CMK (cell line): ENCODE measurements at places on chromosomes 2 and 18.

GRCh38 chr2:121483021-121483420 is 47.7 kb upstream of the RNU4ATAC start:
- no peak for DNase-seq

GRCh38 chr2:221120643-221121042 is 451.5 kb downstream of the EPHA4 start:
- DNase-seq, result no peak

DNA sequence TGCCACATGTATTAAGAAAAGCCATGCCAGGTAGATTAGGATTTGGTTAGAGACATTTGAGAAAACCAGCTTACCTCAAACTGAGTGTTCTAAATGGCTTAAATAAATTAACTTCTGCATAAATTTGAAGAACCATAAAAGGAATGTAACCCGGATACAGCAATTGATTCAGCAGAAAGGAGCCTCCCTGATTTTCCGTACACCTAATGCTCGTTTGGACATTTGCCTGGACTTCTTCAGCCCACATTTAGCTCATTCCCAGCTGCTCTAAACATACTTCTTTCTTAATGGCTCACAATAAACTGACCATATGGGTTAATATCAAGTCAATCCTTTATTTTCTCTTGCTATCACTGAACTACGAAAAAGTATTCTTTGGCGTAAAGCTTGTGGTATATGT is 392.4 kb downstream of the ZNF516 start:
- no peak for DNase-seq

DNA sequence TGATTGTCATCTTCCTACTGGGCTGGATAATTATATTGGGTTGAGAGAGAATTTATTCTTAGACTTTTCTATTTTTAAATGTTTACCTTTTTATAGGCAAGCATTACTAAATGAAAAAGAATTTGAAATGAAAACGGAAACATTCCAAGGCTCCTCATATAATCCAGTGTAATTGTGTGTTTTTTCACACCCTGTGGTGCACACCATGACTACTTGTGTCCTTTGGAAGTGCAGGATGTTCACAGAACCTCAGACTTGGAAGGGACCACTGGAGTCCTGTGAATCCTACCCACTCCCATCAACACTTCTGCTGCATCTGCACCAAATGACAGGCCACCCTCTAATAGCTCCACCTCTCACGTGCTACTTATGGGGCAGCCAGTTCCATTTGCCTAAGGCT is 48.0 kb downstream of the NAT8 start:
- no peak for DNase-seq

DNA sequence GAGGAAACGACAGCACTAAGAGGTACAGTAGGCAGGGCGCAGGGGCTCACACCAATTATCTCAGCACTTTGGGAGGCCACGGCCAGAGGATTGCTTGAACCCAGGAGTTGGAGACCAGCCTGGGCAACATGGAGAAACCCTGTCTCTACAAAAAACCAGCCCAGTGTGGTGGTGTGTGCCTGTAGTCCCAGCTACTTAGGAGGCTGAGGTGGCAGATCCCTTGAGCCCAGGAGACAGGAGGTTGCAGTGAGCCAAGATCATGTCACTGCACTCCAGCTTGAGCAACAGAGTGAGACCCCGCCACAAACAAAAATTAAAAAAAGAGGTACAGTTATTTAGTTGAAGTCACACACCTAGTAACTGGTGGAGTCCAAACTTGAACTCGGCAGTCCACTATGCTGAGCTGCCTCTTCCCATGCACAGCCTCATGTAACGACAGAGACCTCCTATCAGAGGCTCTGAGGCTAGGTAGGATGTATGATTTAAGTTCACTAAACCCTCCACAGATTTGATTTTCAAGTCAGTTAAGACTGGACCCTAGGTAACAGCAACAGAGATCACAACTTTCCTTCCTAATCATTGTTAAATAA is 8.7 kb downstream of the STK17B start:
- DNase-seq, result no peak

DNA sequence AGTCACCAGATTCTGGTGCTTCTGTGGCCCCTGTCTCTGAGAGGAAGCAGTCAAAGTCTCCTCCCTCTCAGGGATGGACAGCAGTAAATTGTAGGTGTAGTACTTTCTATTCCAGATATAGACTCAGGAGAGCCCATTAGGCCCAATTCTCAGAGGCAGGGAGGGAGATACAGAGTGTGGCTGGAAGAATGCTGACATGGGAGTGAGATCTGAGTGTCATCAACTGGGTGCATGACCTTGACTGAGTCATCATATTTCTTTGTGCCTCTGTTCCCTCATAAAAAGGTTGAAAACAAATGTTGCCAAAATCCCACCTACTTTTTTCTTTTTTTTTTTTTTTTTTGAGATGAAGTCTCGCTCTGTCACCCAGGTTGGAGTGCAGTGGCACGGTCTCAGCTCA is 506.1 kb downstream of the BCL11A start:
- DNase-seq, result no peak

DNA sequence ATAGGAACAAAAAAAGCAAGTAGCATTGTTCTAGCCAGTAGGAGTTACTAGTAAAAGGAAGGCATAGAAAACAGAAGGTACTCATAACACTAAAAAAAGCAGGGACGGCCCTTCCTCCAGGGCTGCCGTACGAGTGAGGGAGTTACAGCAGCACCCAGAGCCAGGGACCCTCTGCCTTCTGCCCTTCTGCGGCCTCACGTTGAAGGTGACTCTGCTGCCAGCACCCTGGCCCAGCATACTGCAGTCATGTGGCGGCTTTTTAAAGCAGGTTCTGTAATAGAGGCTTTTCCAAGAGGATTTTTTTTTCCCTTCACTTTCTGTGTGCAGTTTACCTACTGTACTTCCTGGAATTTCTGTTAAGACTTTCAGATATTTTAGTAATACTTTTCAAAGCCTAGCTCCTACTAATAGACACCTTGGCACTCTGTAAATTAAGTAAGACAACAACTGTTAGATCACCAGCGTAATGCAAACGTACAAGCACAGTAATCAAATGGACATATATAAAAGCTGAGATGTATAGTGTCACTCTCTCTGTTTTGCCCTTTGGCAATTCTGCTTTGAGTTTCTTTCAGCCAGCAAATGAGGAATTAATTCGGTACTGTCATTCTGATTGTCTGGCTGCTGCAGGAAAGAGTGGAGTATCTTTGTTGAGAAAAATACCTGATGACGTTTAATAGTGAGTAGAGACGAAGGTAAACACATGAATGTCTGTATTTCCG is 161.5 kb downstream of the PTGR3 start:
- no peak for DNase-seq
